ENCODE measurements at places on chromosomes 7 and 10.
A peak's percentile ranks its signal among the peaks of the same experiment; 100 is the strongest.

GRCh38 chr10:123380491-123381085, 226.4 kb downstream of the BUB3 start:
- no peak for DNase-seq

- DNase-seq: peak; percentile 48
Measured at GRCh38 chr10:21519941-21520436, 5.5 kb downstream of the SKIDA1 start.

GRCh38 chr10:14056610-14057332, 274.0 kb downstream of the FRMD4A start:
- DNase-seq: no peak

DNA sequence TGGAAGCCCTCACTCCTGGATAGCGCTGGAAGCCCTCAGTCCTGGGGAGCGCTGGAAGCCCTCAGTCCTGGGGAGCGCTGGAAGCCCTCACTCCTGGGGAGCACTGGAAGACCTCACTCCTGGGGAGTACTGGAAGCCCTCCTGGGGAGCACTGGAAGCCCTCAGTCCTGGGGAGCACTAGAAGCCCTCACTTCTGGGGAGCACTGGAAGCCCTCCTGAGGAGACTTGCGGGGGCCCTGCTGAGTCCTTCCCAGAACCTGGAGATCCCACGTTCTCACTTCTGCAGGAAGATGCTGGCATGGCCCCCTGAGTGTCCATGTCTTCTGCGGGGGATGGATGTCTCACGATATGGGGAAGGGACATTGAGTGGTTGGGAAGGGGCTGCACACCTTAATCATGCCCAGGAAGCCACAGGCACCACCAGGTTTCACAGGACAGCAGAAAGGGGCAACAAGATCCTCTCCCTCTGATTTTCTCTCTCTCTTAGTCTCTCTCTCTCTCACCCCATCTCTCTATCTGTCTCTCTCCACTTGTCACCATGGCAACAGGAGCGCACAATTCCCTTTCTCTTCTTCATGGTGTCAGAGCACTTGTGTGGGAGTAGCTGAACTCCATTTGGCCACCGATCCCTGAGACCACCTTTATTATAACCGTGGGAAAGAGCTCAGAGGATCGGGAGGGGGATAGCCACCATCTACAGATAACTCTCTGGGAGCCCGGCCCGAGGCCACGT, 267.0 kb downstream of the TCERG1L start:
- DNase-seq: no peak

DNA sequence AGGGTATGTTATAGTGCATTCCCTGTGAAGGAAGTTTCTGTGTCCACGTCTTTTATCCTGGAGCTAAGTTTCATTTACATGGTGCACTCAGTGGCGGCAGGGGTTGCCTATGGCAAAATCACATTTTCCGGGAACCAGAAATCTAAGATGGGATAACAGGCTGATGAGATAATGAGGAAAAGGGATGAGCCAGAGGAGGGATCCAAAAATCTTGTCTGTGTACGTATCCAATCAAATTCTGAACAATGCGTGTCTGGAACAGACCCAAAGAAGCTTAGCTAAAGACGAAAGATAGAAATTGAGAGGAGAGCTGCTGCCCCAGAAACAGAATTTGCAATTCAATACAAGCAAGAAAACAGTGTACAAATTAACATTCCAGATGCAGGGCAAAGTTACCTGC, 16.1 kb downstream of the LANCL2 start:
- DNase-seq: no peak

- no peak for DNase-seq
Measured at GRCh38 chr7:46933596-46933995, 648.3 kb downstream of the TNS3 start.

GRCh38 chr10:101774589-101775272, 1.2 kb downstream of the FGF8 start:
- no peak for DNase-seq
